ENCODE measurements at places on chromosomes 5 and 9. TPM values are rescaled to one million over a fixed set of nuclear protein-coding genes. Genes with fewer than 3 reads are reported as not detected.

DNA sequence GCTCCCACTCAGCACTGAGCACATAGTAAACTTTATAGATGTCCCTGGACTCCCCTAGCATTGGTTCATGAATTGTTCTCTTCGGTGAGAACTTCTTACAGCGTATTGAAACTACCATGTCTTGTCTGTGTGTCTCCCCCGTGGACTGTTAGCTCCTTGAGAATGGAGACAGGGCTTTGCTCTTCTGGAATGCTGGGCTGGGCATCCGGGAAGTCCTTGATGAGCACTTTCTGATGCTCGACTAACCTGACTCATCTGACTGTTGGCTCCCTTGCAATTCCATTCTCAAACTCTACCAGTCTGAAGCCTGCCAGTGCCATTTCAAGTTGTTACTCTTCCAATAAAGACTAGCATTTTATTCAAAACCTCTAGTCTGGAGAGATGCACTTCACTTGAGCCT, 15.0 kb upstream of the PFDN1 start:
- no peak for DNase-seq

- no peak for DNase-seq
These were observed 16.4 kb downstream of the TENT4A start for GRCh38 chr5:6729386-6730310.

DNA sequence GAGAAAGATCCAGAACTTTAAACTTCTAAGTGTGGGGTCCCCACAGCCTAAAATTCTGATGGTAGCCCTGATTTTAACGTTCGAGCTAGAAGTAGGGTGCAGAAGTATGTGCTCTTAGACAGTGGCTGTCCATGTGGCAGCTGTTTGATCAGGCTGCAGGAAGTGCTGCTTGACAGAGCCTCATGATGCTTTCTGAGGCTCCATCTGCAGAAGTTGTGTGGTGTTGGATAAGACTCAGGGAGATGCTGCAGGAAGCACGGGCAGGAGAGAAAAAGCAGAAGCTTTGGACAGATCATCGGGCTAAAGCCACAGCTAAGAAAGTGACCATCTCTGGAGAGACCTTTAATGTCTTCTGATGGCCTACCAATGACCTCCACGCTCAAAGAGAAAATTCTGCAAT, 8.1 kb downstream of the MTMR12 start:
- no peak for DNase-seq

Gene HTR4
- not detected for total RNA-seq

GRCh38 chr5:74636552-74636951, 4.0 kb downstream of the ENC1 start:
- DNase-seq, result no peak

DNA sequence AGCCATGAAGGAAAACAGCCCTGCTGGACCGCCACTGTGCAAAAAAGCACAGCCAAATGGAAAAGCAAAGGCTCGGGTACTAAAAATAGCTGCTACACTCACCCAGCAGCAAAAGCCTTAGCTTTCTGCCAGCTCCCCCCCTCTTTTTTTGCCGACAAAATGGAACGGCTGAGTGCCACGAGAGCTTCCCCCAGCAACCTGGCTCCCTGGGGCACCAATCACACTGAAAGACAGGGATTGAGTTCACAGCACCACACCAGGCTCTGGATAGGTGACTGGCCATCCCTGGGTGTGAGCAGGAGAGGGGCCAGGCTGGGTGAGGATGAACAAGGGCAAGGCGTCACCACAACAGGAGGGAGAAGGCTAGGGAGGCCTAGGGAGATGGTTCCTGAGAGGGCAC, 66.7 kb downstream of the SIL1 start:
- DNase-seq, result no peak

Gene GPR150
- total RNA-seq, result not detected

GRCh38 chr9:124290053-124290591, 32.4 kb downstream of the NEK6 start:
- DNase-seq, result no peak

Gene CATSPER3
- 1.3 TPM for total RNA-seq

Gene PRRX2
- 0.91 TPM for total RNA-seq

Measured in progenitor cell of endocrine pancreas (in vitro differentiated cells).